ENCODE measurements at places on chromosomes 3 and 15. TPM values are rescaled to one million over a fixed set of nuclear protein-coding genes. Genes with fewer than 3 reads are reported as not detected.

GRM7 gene
- total RNA-seq, result not detected

EPHB1 gene
- total RNA-seq, result 1.6 TPM

CRBN gene
- 69.6 TPM for total RNA-seq

CXCR6 gene
- total RNA-seq, result not detected

STARD5 gene
- 7.2 TPM for total RNA-seq

C3orf22 gene
- total RNA-seq, result not detected

RASGRP1 gene
- 3.0 TPM for total RNA-seq

ANKUB1 gene
- not detected for total RNA-seq

UBE3A gene
- total RNA-seq, result 58.8 TPM

NPAP1 gene
- not detected for total RNA-seq

GOLGA8M gene
- total RNA-seq, result not detected

RARB gene
- not detected for total RNA-seq

PDCD7 gene
- total RNA-seq, result 11.8 TPM

KLF15 gene
- 0.13 TPM for total RNA-seq

TLR9 gene
- total RNA-seq, result not detected

SLC22A13 gene
- 0.38 TPM for total RNA-seq

C3orf20 gene
- total RNA-seq, result not detected

NAA80 gene
- total RNA-seq, result 10.2 TPM

RYR3 gene
- not detected for total RNA-seq

GOLGA8S gene
- 0.13 TPM for total RNA-seq

GP5 gene
- 0.11 TPM for total RNA-seq

GOLGA8Q gene
- not detected for total RNA-seq

NTRK3 gene
- not detected for total RNA-seq

PLD1 gene
- total RNA-seq, result 1.8 TPM

STIMATE gene
- 10.3 TPM for total RNA-seq

STXBP5L gene
- not detected for total RNA-seq
